ENCODE measurements at places on chromosomes 7 and 10.

DNA sequence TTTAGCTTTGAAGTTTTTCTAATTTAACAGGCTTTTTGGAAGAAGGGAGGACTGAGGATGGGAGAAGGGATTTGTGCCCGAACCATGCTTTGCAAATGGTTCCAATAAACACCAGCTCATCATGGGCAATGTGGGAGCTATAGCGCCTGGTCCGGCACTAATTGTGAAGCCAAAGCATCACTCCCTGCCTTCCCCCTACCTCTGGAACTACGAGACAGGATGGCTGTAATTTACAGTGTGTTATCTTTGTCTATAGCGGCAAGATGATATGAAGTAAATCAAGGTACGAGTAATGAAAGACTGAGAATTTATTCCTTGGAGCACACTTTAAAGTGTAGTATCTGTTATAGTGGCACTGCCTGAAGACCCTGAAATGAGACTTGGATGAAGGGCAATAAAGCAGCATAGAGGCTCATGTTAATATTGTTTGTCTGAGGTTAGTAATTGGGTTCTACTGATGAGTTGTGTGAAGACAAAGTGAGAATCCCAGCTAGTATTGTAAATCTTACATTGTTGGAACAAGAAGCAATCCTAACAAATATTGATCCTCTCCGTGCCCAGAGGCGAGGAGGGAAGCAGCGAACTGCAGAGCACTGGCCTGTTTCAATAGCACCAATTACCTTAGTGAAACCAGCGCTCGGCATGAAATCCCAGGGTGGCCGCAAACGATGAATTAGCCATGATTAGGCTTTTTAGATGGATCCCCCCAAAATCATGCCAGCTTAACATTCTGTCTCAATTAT is 507.1 kb downstream of the LRMDA start:
- DNase-seq: no peak

DNA sequence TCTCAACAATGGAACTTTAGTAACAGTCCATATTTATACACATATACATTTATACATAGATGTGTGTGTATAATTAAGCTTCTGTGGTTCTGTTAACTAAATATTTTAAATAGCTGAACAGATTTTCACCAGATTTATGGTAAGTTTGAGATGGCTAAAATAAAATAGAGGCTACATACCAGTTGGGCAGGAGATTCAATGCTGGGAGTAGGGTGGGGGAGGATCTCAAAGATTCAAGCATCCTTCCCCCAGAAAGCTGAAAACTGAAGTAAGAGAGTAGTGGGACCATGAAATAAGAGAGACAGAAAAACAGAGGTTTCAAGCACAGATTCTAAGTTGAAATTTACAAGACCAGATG is 14.0 kb downstream of the LRRC17 start:
- no peak for DNase-seq

- no peak for DNase-seq
These were observed 48.4 kb downstream of the GRID2IP start for GRCh38 chr7:6502886-6503285.

DNA sequence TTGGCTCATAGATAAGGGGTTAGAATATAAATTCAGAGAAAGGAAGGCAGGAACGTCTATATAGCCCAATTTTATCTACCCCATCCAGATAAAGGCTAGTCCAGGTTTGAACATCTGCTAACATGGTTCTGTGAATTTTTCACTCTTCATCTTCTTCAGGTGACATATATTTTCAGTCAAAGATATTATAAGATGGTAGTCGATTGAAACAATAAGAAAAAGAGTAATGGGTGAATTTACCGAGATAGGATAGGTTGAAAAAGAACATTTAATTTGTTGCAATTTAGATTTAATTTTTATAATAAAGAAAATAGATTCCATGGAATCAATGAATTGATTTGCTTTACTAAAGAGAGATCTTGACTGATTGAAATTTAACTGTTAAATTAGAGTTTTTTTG is at the start of gene OR2F1:
TSS of gene OR2F1 (plus strand) at position 301 of the 400 bp plus-strand sequence. CDS start 5,127 bp downstream, outside the sequence.
- no peak for DNase-seq
